Endodermal cell (in vitro differentiated cells): ENCODE measurements at places on chromosomes 5 and 9. TPM values are rescaled to one million over a fixed set of nuclear protein-coding genes. Genes with fewer than 3 reads are reported as not detected.

GRCh38 chr5:128082551-128083032 is 974 bp upstream of the SLC12A2 start:
- DNase-seq, result peak; percentile 46

The PCA3 gene
- total RNA-seq, result not detected in 2 replicates

The RABEPK gene
- total RNA-seq, result 8.3 to 19.3 TPM (median 17.2 TPM) in 3 replicates

DNA sequence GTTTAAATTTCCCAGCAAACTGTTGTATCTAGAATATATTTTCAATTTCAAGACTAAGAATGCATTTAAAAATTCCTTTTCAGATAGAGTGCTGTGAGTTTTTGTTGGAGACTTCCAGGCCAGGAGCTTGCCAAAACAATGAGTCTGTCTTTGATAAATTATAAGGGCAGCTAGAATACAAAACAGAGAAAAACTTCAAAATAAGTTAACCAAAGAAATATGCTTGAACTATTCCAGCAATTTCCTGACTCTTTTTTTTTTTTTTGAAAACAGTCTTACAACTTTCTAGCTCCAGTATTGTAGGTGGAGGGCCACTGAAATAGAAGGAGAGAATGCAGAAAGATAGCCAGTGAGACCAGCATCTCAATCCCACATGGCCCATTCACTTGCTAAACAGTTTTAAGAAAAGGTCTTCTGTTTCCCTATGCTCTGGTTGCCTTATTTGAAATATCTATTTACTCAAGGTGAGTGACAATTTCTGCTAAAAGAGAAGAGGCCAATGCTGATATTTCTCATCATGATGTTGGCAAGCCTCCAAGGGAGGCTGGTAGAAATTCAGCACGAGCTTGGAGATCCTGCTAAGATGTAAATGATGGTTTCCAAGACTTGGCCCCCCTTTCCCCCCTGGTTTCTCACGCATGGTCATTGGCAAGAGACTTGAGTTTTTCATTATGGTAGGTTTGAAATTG is 103.2 kb downstream of the USP20 start:
- no peak for DNase-seq

- no peak for DNase-seq
Measured at GRCh38 chr5:13932011-13932410, 12.5 kb downstream of the DNAH5 start.

GRCh38 chr5:139148986-139149385 is 49.2 kb downstream of the SIL1 start:
- DNase-seq, result no peak

GRCh38 chr5:89596821-89597220 is 713.8 kb upstream of the MEF2C start:
- no peak for DNase-seq

DNA sequence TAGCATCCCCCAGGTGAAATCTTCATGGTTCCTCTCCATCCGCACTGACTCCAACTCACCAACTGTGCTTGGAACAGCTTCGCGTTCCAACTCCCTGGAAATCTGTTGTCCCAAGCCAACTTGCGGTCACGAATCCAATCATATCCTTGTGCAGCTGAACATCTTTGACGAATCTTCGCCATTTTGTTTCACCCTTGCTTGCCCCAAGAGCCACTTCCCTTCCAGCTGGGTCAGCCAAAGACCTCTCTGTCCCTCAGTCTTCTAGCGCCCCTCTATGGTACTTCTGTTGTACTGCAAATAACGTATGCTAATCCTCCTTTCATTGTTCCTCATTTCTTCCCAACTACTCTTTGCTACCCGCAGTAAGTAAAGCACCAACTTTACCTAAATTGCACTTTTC is 61.0 kb upstream of the TARS1 start:
- peak; percentile 68 for DNase-seq

- DNase-seq, result no peak
Measured at GRCh38 chr5:135271533-135272310, 127.3 kb downstream of the MACROH2A1 start.

- DNase-seq, result peak; percentile 64
Measured at GRCh38 chr5:132271251-132272246, 14.1 kb downstream of the PDLIM4 start.

GRCh38 chr5:133959643-133960042 is 8.8 kb downstream of the C5orf15 start:
- DNase-seq, result no peak

- peak; percentile 81 for DNase-seq
Measured at GRCh38 chr9:98944057-98944733, 488 bp downstream of the COL15A1 start.

GRCh38 chr5:2188661-2189060 is 305.9 kb upstream of the IRX4 start:
- no peak for DNase-seq

DNA sequence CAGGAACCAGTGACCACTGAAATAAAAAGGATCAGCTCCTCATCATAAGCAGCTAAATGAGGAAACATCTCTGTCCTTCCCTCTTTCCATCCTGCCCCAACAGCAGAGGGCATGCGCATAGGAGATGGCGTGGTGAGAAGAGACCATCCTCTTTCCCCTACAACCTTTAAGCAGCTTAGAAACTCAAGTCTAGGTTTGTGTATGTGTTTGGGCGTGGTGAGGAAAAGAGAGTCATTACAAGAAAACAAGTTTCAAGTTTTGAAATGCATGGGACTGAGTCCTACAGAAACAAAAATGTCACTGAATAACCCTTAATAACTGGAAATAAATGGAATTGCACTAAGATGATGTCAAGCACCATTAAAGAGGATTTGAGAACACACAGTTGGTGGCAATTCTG is 96.4 kb upstream of the IL12B start:
- DNase-seq, result no peak

The SPINK4 gene
- total RNA-seq, result 0.70 and 1.3 TPM in 2 replicates

The ZFYVE16 gene
- 54.9 and 58.3 TPM in 2 replicates for total RNA-seq

The UGT3A2 gene
- total RNA-seq, result 13.5 and 15.5 TPM in 2 replicates

The ENHO gene
- total RNA-seq, result 14.5 and 18.8 TPM in 2 replicates

The FAM81B gene
- not detected in 2 replicates for total RNA-seq

- no peak for DNase-seq
Measured at GRCh38 chr9:18268381-18268780, 205.6 kb upstream of the ADAMTSL1 start.

GRCh38 chr5:169003721-169004541 is 297.0 kb downstream of the SLIT3 start:
- DNase-seq, result peak; percentile 74

DNA sequence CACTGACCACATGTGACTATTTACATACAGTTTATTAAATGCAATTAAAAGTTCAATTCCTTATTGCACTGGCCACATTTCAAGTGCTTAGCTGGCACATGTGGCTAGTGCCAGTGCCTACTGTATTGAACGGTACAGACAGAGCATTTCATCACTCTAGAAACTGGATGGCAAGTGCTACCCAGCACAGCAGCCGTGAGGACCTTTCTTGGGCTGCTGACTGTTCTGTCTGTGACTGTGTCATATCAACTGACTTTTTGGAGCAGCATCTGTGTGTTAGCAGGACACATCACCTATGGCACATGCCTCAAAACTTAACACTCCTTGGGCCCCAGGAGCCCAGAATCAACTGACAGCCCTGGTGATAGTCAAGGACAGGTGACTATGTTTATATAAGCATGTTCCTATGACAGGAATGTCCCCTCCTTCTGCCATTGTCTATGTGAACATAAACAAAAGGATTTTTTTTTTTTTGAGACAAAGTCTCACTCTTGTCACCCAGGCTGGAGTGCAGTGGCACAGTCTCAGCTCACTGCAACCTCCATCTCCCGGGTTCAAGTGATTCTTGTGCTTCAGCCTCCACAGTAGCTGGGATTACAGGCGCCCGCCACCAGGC is 8.9 kb downstream of the IRF1 start:
- DNase-seq, result peak; percentile 41

- DNase-seq, result peak; percentile 90
Measured at GRCh38 chr5:2780421-2781171, 29.1 kb upstream of the IRX2 start.

DNA sequence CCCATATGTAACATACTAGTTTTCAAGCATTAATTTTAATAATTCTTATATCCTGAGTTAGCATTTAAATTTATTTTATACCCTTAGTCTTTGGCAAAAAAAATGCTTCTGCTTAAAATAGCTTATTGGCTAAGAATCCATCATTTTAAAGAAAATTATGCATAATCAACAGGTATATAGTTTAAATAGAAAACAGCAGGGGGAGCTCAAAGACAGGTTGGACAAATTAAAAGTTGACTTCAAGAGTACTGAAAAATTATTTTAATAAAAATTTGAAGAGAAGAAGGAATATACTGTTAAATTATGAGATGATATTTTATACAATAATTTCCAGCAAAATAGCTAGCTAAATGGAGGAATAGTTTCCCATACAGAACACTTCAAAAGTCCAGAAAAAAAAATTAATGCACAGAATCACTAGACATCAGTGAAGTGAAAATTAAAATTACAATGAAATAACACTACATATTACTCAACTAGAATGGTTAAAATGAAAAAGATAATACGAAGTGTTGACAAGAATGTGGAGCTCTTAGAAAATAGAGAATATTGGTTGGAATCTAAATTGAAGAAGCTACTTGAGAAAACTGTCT is 387.1 kb downstream of the PDE4D start:
- no peak for DNase-seq

- no peak for DNase-seq
Measured at GRCh38 chr9:19619221-19619620, 169.6 kb downstream of the SLC24A2 start.

DNA sequence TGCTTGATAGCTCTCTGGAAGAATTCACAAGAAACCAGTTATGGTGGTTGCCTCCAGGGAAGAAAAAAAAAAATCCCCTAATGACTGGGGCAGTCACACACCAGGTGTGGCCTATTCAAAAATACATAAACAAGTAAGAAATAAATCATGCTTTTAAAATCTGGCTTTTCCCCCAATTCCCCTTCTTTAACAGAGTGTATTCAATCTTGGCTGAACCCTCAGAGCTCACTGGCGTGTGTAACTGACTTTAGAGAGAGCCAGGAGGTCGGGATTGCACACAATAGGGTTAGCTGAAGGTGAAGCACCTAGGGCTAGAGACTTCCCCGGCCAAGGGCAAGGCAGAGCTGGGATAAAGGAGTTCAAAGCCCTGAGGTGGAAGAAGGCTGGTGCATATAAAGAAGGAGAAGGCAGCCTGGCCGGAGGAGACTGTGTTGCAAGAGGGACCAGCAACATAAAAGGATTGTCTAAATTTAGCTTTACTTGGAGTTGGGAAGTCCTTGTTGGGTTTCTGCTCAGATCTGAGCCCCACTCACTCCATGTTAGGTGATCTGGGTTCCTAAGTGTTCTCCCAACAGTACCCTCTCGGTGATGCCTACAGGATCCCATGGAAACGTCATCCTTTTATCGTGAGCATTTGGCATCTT is 19.7 kb downstream of the FNBP1 start:
- DNase-seq, result no peak

- no peak for DNase-seq
Measured at GRCh38 chr5:104541141-104541785, 978.7 kb upstream of the NUDT12 start.

DNA sequence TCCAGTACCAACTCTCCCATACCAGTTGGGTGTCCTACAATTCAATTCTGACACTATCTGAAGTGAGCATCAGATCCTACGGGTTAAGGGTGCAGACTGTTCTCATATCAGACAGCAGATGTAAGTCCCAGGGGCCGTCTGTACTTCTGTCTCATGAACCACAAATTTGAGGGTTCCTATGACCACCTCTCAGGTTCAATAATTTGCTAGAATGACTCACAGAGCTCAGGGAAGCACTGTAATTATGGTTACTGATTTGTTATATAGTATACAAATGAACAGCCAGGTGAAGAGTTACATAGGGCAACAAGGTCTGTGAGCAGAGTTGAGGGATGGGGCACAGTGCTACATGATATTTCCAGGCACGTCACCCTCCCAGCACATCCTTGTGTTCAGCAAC is 499.1 kb downstream of the DMAC1 start:
- no peak for DNase-seq

The REEP5 gene
- total RNA-seq, result 42.1 and 50.8 TPM in 2 replicates
